ENCODE measurements at places on chromosomes 1 and 21.

- no peak for DNase-seq
These were observed 308.8 kb downstream of the AJAP1 start for GRCh38 chr1:4963251-4963650.

GRCh38 chr1:206737729-206738201 is 32.8 kb upstream of the IL19 start:
- no peak for DNase-seq

GRCh38 chr1:79150576-79150975 is 144.0 kb upstream of the ADGRL4 start:
- DNase-seq, result no peak

- DNase-seq, result no peak
These were observed 56.5 kb upstream of the ST6GALNAC3 start for GRCh38 chr1:76018045-76018444.

GRCh38 chr1:77857552-77857951 is 30.9 kb upstream of the NEXN start:
- DNase-seq, result no peak

- DNase-seq, result no peak
These were observed 53.8 kb upstream of the TARDBP start for GRCh38 chr1:10958614-10959013.
